Umbilical cord (tissue), 2 donors: ENCODE measurements at places on chromosomes 16 and 17.
A peak's percentile ranks its signal among the peaks of the same experiment; 100 is the strongest.

DNA sequence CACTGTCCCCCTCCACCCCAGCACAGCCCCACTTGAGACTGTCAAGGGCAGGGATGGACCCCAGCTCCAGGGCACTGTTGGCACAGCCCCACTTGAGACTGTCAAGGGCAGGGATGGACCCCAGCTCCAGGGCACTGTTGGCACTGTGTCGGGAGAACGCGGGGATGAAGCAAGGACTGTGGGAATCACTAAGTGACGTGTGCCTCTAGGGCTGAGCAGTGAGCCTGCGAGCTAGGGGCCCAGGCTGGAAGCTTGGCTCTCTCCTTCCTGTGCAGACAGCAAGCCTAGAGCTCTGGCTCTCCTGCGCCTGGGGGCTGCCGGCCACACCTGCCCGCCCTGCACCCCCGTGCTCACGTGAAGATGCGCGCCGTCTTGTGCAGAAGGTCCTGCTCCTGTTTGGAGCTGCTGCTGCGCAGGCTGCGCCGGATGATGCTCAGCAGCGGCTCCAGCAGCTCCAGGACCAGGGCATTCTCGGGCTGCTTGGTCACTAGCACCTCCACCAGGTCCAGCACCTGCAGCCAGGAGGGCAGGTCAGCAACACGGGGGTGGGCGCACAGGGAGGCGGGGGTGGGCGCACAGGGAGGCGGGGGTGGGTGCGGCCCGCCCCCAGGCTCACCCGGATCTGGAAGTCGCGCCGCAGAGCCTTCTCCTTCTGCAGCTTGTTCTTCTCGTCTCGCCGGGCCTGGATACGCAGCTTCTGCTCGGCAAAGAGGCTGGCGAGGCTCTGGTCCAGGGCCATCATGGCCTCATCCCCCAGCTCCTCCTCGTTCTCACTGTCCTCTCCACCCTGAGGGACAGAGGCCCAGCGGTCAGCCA, 10.8 kb downstream of the MYBBP1A start:
- DNase-seq: no peak

DNA sequence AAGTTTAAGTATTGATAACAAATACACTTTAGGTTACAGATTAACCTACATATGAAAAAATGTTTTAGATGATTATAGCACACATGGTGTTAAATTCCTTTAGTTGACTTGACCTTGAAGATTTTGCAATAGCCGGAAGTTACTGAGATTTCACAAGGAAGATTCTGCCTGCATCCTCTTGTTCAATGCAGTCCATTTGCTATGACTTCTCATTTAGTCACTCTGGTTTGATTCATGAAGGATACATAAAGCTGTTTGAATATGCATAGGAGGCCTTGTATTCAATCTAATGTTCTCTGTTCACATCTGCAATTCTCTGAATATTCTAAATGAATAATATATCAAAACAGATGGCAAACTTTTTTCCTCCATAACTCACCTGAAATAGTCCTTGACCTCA, 870.2 kb upstream of the GOT2 start:
- no peak for DNase-seq

GRCh38 chr17:11836508-11836907, 160.8 kb downstream of the ZNF18 start:
- no peak for DNase-seq

- DNase-seq: no peak
These were observed 45.8 kb upstream of the NOS2 start for GRCh38 chr17:27846042-27846655.

- DNase-seq: peak; percentile 91
These were observed 7.4 kb upstream of the FLYWCH1 start for GRCh38 chr16:2904100-2904921.

DNA sequence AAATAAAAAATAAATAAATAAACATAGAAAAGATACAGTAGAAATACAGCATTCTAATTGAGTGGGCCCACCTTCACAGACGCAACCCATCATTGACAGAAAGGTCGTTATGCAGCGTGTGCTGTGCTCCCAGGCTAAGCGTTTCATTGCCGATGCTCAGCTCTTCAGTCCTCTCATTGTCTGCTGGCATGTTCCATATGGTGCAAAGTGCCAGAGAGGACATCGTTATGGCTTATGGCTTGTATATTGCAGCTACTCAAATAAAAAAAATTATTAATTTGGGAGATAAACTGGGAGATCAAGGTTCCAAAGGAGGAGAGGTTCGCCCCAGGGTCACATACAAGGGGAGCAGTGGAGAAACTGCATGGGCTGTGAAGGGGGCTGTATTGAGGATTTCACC, 11.3 kb upstream of the UBALD2 start:
- no peak for DNase-seq

DNA sequence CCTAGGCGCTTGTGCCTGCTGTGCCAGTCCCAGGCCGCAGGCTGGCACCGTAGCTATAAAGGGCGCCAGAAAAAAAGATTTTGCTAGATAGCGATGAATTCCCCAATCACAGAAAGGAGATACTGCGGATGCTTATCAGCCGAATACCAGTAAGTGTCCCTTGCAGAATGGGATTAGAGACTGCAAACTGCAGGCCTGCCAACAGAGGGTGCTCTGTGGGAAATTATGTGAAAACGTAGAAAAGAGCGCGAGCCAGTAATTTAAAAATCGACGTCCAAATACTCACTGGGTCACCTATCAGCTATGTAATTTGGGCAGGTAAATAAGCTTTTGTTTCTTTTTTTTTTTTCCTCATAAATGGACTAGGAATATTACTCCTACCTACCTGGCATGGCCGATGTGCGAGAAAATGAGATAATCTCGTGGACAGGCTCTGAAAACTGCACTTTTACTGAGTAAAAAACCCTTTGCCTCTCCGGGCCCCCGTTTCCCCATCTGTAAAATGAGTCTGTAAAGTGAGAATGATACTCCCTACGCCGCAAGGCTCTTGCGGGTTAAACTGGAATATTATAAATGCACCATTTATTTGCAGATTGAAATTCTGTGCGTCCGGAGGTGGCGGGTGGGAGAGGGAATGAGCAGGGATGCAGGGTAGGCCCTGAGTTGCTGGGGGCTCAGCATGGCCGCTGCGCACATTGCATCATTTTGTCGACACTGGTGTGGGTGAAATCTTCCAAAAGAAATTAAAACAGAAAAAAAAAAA, 1.2 kb upstream of the COG1 start:
- peak; percentile 81 for DNase-seq

DNA sequence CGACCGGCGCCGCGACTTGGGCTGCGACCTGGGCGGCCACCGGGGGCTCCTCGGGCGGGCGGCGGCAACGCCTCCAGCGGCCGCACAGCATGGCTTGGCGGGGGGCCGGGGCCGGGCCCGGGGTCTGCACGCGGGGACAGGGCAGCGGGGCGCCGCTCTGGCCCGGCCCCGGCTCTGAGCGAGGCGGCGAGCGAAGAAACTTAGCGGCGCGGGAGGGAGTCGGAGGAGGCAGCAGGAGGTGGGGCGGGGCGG, at the start of gene PLCD3:
Gene PLCD3 (minus strand): TSS at position 196 of the 252 bp plus-strand sequence. CDS start 105 bp downstream, at position 91.
- DNase-seq: no peak

GRCh38 chr16:86181526-86181925, 282.6 kb downstream of the IRF8 start:
- DNase-seq: no peak

DNA sequence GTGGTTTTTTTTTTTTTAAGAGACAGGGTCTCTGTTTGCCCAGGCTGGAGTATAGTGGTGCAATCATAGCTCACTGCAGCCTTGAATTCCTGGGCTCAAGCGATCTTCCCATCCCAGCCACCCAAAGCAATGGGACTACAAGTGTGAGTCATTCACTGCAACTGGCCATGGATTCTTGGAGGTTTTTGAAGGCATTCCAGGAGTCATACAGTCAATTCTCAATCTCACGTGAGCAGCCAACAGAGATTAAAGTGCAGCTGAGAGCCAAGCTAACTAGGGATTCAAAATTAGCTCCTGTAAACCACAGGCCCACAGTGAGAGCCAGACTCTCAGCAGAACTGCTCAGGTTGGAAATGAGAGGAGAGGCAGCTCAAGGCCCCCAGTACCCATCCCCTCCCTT, 30.2 kb downstream of the XPO6 start:
- peak; percentile 66 for DNase-seq

- DNase-seq: no peak
These were observed 10.3 kb downstream of the ANKRD13B start for GRCh38 chr17:29603109-29603674.
